ENCODE measurements at places on chromosomes 11 and 22. TPM values are rescaled to one million over a fixed set of nuclear protein-coding genes. Genes with fewer than 3 reads are reported as not detected.

Gene TTC36
- polyA plus RNA-seq = 0.64 TPM

DNA sequence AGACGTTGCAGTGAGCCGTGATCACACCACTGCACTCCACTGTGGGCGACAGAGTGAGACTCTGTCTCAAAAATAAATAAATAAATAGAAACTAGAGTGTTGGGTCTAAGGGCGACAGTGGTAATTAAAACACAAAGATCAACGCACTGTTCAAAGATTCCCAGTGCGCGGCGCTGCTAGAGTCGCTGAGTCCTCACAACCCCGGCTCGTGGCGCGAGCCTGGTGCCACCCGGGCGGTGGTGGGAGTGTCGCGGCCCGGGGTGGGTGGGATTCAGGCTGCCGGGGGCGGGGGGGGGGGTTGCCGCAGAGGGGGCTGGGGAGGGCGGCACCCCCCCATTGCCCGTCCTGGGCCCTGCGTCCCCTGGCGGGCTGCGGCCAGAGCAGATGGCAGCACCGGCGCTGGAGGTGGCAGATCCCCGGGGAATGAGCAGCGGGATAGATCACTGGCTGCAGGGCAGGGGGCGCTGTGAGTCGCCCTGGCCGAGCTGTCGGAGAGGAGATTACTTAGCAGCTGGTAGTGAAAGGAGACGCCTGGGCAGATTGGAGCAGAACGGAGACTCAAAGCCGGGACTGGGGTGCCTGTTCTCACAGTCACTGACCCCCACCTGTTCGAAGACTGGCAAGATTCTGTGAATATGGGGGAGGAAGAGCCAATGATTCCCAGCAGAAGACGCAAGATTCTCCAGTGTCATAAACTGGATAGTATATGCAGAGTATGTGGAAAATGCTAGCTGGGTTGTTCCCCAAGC is 30.2 kb upstream of the APOBEC3A start:
- peak; percentile 24 for DNase-seq

DNA sequence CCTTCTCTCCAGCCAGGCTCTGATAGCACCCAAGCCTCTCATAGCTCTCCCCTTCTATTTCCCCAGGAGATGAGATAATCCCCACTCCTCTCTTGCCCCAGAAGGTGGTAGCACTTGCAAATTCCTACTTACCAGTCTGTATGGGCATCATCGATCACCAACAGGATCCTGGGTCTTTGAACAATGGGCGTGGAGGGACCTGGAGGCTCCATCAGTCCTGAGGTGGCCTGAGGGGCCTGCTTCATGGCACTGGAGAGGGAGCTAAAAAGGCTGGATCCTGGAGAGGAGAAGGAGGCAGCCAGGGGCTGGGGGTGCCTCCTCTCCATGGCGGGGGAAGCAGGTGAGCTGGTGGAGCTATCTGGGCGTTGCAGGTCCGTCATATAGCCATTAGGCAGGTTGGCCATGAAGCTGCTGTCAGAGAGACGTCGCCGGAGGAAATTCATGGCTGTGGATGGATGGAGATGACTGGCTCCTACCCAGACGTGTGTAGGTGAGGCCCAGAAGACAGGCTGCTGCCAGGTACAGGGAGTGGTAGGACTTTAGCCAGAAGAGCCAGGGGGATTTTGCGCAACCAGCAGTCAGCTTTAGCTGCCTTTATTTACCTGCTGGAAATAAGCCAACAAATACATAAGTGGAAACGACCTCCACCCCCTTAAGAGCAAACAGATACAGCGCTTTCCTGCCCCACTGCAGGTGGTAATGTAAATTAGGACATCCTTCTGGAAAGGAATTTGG is 51.8 kb downstream of the SYN3 start:
- DNase-seq = no peak

- DNase-seq = no peak
Measured at GRCh38 chr11:77442394-77443053, 31.4 kb downstream of the PAK1 start.

DNA sequence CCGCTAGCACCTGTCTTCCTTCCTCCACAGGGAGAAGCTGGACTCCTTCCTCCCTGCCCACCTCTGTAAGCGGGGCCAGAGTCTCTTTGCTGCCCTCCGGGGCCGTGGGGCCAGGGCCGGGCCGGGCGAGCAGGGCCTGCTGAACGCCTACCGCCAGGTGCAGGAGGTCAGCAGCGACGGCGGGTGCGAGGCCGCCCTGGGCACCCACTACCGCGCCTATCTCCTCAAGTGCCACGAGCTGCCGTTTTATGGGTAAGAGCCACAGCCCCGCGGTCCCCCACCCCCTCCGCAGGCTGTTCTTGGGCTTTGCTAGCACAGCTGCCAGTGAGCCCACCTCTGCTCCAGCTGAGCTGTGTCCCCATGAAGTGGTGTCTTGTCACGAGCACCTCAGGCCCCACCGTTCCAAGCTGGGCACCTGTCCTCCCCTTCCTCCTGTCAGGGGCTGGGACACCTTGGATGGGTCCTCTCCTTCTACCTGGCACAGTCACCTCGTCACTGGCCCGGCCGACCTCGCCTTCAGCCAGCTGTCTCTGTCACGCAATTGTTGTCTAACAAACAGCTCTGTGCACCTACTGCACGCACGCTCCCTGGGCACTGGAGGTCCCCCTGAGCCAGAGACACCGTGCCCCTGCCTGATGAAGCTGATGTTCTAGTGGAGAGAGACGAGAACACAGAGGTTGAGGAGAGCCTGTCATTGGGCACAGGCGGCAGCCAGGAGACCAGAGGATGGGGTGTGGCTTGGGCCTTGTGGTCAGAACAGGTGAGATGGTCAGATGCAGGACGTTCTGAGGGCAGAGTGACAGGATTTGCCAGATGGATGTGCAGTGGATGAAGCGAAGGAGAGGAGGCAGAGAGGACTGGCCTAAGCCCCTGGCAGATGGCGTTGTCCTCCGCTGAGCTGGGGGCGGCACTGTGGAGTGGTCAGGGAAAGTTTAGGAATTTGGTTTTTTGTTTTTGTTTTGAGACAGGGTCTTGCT is 10.6 kb downstream of the FRMD8 start:
- no peak for DNase-seq

Gene SLC22A12
- polyA plus RNA-seq = not detected

Gene BBOX1
- 0.55 TPM for polyA plus RNA-seq

Gene APIP
- 28.6 TPM for polyA plus RNA-seq

DNA sequence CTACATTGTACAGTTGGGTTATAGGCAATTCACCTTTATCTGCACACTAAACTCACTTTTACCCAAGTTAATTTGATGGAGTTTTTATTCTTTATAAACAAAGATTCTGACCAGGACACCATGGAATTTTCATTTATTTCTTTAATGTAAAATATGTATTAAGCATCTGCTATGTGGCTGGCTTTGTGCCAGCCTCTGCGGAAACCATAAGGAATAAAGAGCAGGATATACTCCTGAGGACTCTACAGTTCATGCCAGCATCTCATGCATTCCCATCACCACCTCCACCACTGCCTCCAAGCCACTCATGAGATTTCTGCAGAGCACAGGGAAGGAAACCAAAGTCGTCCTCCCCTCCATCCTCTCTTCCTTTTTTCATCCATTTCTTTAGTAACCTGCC is 100.0 kb upstream of the DBX1 start:
- no peak for DNase-seq

Gene SCO2
- 2.1 TPM for polyA plus RNA-seq

Gene ANO9
- 1.2 TPM for polyA plus RNA-seq

DNA sequence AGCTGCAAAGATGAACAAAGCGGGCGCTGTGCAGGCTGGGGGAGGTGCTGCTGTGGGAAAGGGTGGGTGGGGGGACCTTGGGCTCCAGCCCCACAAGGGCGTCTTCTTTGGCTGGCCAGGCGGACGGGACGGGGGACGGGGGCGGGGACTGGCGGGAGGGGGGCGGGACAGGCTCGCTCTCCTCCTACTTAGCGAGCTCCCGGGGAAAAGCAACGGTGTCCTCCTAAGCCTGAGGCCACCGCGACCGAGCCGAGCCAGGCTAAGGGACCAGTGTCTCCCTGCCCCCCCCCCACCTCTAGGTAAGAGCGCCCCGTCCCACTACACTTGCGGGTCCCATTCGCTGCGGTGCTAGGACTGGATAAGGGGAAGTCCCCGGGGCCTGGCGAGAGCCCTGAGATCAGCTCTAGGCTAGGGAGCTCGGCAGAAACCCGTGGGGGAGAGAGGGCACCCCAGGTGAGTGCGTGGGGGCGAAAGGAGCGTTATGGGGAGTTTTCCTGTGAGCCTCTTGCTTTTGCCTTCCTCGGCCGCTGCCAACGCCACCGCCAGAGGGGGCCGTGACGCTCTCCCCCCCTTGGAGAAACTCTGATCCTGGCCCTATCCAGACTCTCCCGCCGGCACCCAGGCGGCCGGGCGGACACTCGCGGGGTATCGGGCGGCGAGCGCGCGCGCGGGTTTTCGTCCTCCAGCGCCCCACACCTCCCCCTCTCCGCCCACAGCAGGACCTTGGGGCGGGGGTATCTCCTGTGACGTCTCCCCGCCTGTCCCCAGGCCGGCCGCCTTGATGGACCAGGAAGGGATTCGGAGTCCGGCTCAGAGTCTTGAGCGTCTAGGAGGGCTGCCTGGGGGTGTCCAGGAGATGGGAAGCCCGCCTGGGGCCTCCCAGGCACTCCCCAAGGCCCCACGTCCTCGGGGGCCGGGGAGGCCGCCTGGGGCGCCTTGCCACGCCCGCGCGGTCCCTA is at the start of gene PHLDB1:
PHLDB1 (plus strand) TSS at position 215 of the 959 bp plus-strand sequence. CDS start 6,222 bp downstream, outside the sequence.
- DNase-seq = no peak

- no peak for DNase-seq
Measured at GRCh38 chr22:21791635-21792625, 56.3 kb upstream of the YPEL1 start.

All from muscle of back (tissue), 13 donors.